Fibroblast of skin of left quadriceps (primary cell): ENCODE measurements at places on chromosomes 16 and 17.

DNA sequence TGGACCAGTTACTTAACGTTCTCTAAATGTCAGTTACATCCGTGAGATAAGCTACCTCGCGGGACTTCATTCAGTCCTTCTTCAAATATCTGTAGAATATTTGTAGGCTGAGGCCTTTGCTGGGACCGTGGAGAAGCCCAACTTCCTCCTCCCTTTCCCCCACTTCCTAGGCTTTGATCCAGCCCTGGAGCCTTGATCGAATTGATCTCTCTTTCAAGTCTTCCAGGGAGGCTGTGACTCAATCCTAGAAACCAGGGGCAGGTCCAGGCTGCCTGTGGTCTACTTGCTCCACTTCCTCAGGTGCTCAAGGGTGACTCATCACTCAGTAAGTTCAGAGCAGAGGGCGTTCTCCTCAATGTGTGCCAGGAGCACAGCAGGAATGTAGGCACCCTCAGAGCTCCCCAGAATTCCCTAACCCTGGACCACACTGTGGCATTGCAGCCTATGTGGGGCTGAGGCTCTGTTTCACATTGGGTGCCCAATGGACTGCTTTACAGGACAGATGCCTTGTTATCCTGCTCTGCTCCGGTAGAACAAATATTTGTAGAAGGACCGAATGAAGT, 11.2 kb upstream of the CEP20 start:
- DNase-seq, result peak; percentile 58

DNA sequence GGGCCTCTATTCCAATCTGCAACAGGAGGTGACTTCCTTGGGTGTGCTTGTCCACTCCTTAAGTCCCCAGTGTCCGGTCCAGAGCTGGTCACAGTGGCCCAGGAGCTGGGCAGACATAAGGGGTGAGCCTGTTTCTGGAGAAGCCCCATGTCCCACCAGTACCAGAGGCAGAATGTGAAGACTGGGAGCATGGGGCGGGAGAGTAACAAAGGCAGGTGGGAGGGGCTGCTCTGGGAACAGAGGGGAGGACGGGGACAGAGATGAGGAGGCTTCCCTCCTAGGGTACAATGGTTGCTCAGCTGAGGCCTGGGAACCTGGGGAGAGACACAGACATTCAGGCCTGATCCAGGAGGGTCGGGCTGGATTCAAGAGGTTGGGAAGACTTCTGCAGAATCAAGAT, 323.3 kb upstream of the TNRC6C start:
- no peak for DNase-seq

DNA sequence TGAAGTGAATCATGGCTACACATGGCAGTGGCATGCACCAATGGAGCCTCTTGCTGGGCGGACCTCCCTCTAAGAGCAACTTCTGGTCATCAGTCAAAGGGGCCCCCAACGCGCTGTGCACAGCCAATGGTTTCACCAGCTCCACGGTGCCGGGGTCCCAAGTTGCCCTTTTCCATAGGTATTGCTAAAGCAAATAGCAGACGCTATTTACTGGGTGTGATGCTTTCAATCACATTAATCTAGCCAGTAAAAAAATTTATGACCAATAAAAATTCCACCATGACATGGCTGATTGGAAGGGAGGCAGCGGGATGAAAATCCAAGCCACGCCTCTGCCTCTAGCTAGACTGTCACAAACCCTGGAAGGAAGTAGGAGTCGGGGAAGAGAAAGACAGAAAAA, 680.3 kb upstream of the SOX9 start:
- DNase-seq, result no peak

GRCh38 chr16:81008505-81008789, 1.4 kb downstream of the CENPN start:
- DNase-seq, result no peak

DNA sequence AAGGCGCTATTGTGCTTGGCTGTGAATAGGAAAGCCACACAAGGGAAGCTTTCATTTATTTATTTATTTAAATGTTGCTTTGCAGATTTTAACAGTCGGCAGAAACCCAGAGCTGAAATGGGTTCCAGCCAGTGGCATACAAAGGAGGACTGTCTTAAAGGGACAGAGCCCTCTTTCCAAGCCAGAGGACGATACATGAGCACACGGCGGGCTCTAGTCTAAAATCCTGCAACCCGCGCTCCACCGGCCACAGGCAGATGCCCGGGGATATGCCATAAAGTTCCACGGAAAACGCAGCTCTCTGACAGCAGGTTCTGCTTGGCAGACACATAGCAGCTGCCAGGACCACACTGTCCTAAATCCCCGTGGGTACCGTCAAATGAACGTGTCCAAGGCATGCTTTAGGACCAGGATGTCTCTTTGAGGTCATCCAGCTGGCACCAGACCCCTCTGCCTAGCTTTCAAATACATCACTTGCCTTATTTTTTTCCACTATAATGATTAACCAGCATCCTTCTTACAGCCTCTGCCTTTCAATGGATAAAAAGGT, 64.6 kb downstream of the CYTH1 start:
- DNase-seq, result no peak

DNA sequence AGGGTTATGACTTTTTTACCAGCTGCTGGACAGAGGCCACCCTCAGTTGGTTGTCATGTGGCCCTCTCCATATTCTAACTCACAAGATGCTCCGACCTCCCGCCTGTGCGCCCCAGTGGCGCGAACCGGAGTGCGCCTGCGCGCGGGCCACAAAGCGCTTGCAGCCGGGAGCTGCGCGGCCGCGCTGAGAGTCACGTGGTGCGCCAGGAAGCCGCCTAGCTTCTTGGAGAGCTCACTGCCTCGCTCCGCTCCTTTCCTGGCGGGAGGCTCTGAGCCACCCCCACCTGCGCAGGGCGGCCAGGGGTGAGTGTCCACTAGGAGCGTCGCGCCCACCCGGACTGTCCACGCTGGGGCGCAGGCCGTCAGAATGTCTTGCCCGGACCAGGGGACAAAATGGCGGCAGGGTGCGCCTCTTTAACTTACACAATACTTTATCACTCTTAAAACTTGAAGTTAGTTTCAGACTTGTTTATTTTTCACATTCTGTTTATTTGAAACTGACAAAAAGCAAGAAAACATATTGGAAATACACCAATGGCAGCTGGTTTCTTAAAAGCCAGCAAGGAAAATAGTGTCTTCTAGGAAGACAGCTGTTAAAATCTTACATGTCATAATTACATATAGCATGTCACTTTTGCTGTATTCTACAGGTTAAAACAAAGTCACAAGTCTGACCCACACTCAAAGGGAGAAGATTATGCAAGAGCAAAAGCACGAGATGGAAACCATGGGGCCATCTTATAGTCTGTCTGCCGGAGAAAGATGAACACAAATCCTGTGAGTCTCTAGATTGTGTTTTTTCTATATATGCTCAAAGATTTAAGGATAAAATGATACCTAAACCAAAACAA, 357.9 kb downstream of the CNTNAP4 start:
- DNase-seq, result no peak

GRCh38 chr17:27585792-27586191, 45.2 kb upstream of the LGALS9 start:
- DNase-seq, result no peak

GRCh38 chr16:11494433-11494832, 92.3 kb downstream of the LITAF start:
- no peak for DNase-seq

DNA sequence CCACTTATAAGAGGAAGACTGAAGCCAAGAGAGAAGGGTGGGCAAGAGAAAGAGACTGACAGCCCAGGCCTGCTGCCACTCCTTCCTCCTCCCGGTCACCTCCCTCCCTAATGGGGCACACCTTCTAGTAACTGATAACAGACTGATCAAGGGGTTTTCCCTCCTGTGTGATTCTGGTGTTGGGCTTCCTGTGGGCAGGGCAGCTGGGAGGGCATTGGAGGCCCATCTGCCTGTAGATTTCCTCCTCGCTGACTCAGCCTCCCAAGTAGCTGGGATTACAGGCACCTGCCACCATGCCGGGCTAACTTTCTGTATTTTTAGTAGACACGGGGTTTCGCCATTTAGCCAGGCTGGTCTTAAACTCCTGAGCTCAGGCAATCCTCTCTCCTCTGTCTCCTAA, 16.2 kb downstream of the CA4 start:
- DNase-seq, result no peak

- no peak for DNase-seq
Observed at GRCh38 chr16:71796501-71797097, 12.0 kb downstream of the AP1G1 start.
